Activated T-cell treated with anti-CD3 and anti-CD28 coated beads, Interleukin-2, amount 50 U/mL, for 1 hour (primary cell): ENCODE measurements at places on chromosomes 5 and 9.

GRCh38 chr5:176529116-176529740 is 8.0 kb downstream of the RNF44 start:
- DNase-seq = no peak

- no peak for DNase-seq
Observed at GRCh38 chr9:33946779-33947535, 101.7 kb downstream of the UBAP2 start.

GRCh38 chr9:135920973-135921585 is 13.7 kb upstream of the CAMSAP1 start:
- no peak for DNase-seq

GRCh38 chr9:3880851-3881250 is 355.1 kb upstream of the RFX3 start:
- no peak for DNase-seq

- DNase-seq = no peak
Observed at GRCh38 chr9:92044936-92045335, 70.3 kb downstream of the SPTLC1 start.

DNA sequence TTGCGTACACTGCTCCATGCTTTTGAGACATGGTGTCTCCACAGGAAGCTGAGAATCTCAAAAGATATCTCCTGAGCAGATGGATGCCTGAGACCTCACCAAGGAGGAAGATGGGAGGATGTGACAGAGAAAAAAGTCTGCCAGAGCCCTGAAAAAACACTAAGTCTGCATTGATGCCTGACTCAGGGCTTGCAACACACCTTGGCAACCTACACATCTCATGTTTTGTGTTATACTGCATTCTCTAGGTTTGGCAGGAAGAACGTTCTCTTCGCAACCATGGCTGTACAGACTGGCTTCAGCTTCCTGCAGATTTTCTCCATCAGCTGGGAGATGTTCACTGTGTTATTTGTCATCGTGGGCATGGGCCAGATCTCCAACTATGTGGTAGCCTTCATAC is 19.2 kb downstream of the SLC22A4 start:
- DNase-seq = no peak

GRCh38 chr9:95785209-95785608 is 90.3 kb upstream of the ERCC6L2 start:
- DNase-seq = no peak

- peak; percentile 42 for DNase-seq
Observed at GRCh38 chr5:1312993-1313833, 18.3 kb upstream of the TERT start.

- DNase-seq = no peak
Observed at GRCh38 chr9:121207371-121207940, 5.8 kb upstream of the RAB14 start.

GRCh38 chr9:6014670-6015270 is 654 bp downstream of the RANBP6 start:
- DNase-seq = no peak

DNA sequence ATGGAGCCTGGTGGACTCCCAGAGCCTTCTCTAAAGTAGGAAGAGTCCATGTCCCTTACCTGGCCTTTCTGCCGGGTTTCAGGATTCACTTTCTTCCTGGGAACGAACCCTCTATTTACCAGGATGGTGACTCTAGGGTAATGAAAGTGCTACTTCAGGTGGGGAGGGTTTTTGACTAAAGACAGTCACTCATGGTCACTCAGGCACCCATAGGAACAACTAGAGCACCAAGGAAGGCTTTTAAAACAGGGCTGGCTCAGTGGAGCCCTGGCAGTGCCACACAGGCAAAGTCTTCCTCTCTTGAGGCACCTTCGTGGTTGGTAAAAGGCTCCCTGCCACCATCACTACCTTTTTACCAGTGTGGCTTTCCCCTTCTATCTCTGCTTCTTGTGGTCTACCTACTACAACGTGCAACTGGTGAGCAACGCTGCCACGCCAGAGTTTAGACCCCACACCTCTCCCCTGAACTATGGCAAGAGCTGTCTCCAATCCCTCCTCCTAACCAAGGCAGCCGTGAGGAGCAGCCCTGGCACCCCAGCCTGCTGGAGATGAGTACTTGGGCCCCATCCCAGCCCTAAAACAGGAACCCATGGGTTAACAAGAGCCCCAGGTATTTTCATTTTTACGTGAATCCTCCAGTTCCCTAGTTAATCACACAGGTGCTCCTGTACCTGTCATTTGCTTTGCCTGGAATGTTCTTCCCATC is 3.5 kb downstream of the SURF1 start:
- no peak for DNase-seq

- DNase-seq = no peak
Observed at GRCh38 chr5:77356740-77357139, 135.4 kb downstream of the WDR41 start.

GRCh38 chr9:121160025-121160424 is 41.6 kb downstream of the RAB14 start:
- no peak for DNase-seq

- no peak for DNase-seq
Observed at GRCh38 chr5:154174091-154174490, 16.4 kb upstream of the GALNT10 start.

- no peak for DNase-seq
Observed at GRCh38 chr5:78855026-78855425, 130.1 kb downstream of the ARSB start.

- no peak for DNase-seq
Observed at GRCh38 chr5:40853632-40854192, 12.5 kb downstream of the CARD6 start.

DNA sequence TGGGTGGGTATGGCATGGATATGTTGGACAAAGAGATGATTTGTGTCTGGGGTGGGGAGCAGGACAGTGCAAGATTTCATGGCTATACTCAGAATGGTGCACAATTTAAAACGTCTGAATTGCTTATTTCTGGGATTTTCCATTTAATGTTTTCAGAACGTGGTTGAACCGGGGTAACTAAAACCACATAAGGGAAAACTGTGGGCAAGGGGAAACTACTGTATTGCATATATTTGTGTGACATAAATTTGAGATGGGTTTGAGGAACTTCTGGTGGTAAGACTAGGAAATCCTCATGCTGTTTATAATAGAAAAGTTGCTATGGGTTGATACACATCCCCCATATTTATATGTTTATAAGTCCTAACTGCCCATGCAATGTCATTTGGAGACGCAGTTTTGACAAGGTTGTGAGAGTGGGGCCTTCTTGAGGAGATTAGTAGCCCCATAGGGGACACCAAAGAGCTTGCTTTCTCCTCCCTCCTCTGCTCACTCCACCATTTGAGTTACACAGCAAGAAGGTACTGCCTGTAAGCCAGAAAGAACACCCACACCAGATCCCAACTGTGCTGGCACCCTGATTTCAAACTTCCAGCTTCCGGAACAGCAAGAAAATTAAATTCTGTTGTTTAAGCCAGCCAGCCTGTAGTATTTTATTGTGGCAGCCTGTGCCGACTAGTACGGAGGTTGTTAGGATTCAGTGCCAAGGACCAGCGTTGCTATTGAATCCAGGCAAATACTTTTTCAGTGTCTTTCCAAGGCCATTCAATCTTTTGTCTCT is 2118.9 kb downstream of the MAT2B start:
- no peak for DNase-seq

DNA sequence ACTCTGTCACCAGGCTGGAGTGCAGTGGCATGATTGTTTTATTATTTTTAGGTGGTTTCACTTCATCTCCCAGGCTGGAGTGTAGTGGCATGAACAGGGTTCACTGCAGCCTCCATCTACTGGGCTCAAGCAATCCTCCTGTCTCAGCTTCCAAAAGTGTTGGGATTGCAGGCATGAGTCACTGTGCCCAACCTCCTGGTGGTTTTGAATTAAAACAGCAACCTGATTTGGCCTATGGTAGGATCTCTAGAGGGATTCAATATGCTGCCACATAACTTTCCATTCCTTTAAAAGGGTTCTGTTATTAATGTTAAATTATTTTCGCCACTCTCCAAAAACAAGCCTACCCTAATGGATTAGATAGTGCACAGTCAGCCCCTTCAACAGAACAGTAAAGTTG is 9.9 kb upstream of the HSPA4 start:
- no peak for DNase-seq

GRCh38 chr5:132853323-132853722 is 12.9 kb downstream of the GDF9 start:
- no peak for DNase-seq

DNA sequence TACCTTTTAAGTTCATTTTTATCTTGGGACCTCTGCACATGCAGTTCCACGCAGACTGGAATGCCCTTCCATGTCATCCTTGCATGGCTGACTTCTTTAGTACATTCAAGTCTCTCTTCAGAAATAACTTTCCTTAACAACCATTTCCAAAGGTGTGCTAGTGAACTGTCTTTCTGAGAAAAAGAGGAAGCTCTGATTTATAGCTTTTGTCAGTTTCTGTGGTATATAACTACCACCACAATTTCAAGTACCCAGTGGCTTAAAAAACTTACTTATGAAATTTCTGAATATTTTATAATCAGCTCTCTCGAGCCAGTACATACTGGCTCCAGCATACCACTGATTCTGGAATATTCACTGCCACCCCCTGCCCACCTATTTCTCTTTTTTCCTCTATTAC is 1613.8 kb downstream of the MAT2B start:
- no peak for DNase-seq

DNA sequence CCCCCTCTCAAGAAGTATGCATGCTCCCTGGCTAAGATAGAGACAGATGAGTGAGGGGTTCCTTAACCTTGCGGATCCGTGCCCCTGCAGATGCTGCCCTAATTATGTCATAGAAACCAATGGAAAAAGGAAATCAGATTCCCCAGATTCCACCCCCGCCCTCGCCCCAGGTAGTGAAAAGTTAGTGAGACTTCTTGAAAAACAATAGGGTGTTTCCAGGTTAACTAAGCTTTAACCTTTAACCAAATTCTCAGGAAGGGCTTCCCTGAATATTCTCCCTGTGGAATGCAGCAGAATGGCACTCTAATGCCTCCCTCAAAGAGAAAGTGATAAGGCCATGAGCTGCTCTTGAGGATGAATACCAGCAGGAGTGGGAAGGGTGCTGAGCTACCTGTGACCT is 116.0 kb upstream of the RANBP3L start:
- DNase-seq = no peak

GRCh38 chr9:8679371-8679822 is 879.8 kb upstream of the DMAC1 start:
- no peak for DNase-seq

- DNase-seq = no peak
Observed at GRCh38 chr5:128850049-128850448, 115.2 kb upstream of the SLC27A6 start.

- no peak for DNase-seq
Observed at GRCh38 chr9:22124263-22125011, 115.3 kb upstream of the CDKN2B start.

GRCh38 chr9:93565089-93565488 is 11.3 kb upstream of the PHF2 start:
- no peak for DNase-seq

DNA sequence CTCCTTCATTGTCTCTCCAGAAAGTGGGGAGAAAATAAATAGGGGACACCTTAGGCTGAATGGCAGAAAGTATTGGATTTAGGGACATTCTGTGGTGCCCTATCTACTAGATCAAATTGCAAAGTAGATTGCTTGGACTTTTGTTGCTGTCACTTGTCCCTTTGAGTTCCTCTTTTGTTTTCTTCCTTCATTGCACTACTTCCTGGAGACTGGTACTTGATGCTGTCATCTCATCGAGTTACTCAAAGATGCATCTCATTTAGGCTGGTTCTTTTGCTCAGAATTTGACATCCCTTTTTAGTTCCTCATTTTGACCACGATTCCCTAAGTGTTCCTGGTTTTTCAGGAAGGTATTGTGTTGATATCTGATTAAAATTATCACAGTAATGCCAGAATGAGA is 137.6 kb downstream of the ADGRV1 start:
- no peak for DNase-seq

DNA sequence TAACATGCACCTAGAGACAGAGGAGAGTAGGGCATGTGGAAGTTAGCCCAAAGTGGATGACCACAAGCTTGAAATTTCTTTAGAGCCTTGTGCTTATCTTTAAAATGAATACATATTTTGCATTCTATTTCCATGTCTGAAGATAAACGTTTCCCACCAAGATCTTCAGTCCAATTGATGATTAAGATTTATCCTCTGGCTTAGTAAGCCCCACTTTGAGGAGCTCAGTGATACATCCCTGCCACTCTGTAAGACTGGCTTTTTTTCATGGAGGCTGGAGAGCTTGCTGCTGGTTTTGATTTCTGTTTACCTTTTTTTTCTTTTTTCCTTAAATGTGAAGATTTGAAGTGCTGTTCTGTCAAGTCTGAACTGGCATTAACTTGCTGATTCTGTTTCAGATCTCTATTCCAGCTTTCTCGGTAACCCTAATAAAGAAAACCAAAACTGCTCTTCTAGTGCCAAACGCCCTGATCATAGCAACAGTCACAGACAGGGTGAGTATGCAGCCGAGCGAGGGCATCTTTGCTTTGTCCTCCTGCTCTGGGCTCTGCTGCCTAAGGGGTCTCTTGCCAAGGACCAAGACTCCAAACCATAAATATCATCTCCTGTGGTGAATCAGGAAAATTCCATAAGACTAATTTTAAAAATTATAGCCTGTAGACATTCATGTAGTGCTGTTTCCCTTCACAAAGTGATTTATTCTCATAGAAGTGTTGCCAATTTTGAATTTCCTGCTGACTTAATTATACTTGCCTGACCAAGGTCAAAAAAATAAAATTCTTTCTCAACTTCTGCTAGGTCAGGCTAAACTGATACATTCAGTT is 54.3 kb downstream of the GRAMD2B start:
- no peak for DNase-seq

DNA sequence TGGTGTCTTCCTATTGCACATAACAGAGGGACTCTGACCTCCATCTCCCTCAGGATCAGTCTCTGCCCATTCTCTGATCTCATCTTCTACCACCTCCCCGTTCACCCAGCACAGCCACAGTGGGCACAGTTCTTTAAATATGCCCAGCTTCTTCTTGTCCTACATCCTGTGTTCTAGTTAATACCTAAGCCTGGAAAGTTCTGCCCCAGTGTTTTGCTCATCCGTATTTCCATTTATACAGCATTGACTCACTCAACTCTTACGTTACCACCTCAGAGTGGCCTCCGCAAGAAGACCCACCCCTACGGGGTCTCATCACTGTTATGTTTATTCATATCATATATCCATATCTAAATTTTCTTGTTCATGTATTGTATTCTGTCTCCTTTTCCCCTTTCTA is 315.5 kb downstream of the ADGRV1 start:
- no peak for DNase-seq
